ENCODE measurements at places on chromosomes 13 and 19. TPM values are rescaled to one million over a fixed set of nuclear protein-coding genes. Genes with fewer than 3 reads are reported as not detected.

DNA sequence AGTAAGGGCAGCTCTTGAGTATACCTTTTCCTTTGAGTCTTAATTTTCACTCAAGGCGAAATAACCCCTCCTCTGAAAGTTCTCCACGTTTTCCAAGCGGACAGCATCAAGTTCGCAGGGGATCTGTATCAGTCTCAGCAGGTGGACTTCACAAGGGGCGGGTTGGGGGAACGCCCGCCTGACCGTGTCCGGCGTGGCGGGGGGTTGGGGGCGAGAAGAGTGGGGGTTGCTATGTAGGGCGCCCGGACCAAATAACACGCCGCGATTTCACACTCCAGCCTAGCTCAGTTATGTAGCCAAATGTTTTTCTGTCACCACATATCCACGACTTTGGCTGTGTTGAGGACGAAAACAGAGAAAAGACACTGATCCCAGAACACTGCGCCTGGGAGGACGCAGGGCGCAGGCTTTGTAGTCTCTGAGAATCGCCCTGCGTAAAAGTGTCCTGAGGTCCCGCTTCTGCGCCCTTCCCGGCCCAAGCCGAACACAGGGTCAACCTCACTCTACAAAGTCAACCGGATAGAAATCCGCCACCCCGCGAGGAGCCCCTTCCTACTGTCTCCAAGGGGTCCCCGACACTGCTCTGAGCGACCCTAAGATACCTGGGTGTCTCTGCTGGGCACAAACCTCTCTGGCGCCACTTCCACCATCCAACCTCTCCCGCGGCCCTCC lies 524 bp downstream of the RUBCNL start:
- H3K4me3 ChIP-seq, result no peak overlapping the region
- no peaks in the 10 kb centered on the region for H3K27me3 ChIP-seq
- no peaks in the 10 kb centered on the region for H3K36me3 ChIP-seq
- no peaks in the 10 kb centered on the region for H3K4me1 ChIP-seq

- no peaks in the 10 kb centered on the region for H3K36me3 ChIP-seq
- no peak for DNase-seq
- no peaks in the 10 kb centered on the region for H3K27me3 ChIP-seq
- no peak overlapping the region for H3K27ac ChIP-seq
- no peaks in the 10 kb centered on the region for H3K4me1 ChIP-seq
These were observed 8.8 kb downstream of the SPPL2B start for GRCh38 chr19:2337329-2337707.

Gene SSC5D
- total RNA-seq, result 64.1 TPM

GRCh38 chr13:26051657-26052311 lies at the start of gene SHISA2:
TSS of gene SHISA2 (minus strand) at chr13:26052016. CDS start at chr13:26050975, 1,041 bp downstream.
- DNase-seq, result peak; percentile 75
- H3K4me3 ChIP-seq, result peak within 1 kb of the TSS; percentile 25
- H3K4me1 ChIP-seq, result no peaks in the 10 kb centered on the region
- H3K27me3 ChIP-seq, result no peaks in the 10 kb centered on the region
- no peaks in the 10 kb centered on the region for H3K36me3 ChIP-seq
- no peak within 1 kb of the TSS for H3K27ac ChIP-seq

DNA sequence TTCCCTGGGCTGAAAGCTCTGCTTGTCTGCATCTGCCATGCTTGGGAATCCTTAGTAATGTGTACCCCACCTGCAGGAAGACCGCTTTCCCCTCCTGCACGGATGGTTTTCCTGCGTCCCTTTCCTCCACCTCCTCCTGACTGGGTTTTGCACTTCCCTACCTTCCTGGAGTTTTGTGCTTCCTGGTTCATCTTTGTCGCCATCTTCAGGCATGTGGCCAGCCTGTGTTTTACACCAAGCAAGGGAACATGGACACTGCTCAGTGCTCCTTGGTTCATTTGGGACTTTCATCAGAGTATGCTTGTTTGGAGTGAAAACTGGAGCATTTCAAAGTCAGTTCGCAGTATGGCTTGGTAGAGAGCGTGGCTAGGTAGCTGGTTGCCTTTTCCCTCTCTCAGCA lies 30.7 kb downstream of the ERICH6B start:
- no peaks in the 10 kb centered on the region for H3K27me3 ChIP-seq
- H3K36me3 ChIP-seq, result no peaks in the 10 kb centered on the region
- DNase-seq, result no peak
- H3K4me3 ChIP-seq, result no peak overlapping the region
- no peaks in the 10 kb centered on the region for H3K4me1 ChIP-seq
- H3K27ac ChIP-seq, result no peak overlapping the region

DNA sequence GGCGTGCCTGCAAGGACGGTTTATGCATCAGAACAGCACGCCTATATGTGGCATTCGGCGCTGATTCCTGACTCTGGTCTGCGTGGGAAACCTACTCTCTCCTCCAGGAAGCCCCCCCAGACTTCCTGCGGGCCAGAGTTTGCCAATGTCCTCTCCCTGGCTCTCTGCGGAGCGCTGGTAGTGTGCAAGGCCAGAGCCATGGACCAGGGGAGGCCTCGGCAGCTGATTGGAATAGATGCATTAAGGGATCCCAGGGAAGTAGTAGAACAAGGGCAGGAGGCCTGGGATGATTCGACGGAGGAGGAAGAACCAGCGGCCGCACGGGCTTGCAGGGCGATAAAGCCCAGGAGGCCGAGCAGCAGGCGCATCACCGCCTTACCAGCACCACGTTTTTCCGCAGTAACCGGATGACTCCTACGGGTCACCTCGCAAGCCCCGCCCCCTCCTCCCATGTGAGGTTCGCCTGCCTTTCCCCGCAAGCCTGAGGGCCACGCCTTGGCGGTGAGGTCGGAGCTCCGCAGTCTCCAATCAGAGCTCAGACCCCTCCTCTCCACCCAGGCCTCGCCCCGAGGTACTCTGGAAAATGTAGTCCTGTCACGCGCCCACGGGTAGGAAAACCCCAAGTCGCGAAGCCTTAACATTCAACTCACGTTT lies 5.0 kb downstream of the CLEC11A start:
- no peaks in the 10 kb centered on the region for H3K36me3 ChIP-seq
- H3K4me1 ChIP-seq, result no peaks in the 10 kb centered on the region
- H3K27me3 ChIP-seq, result no peaks in the 10 kb centered on the region
- no peak overlapping the region for H3K4me3 ChIP-seq
- DNase-seq, result peak; percentile 85
- H3K27ac ChIP-seq, result no peak overlapping the region

- H3K4me1 ChIP-seq, result peaks cover 3% of the 10 kb centered on the region
- no peak overlapping the region for H3K27ac ChIP-seq
- H3K4me3 ChIP-seq, result no peak overlapping the region
- no peak for DNase-seq
- no peaks in the 10 kb centered on the region for H3K36me3 ChIP-seq
These were observed 158.7 kb downstream of the IRS2 start for GRCh38 chr13:109627649-109628048.

Gene ZFP28
- 11.3 TPM for total RNA-seq

- no peak overlapping the region for H3K27ac ChIP-seq
- H3K27me3 ChIP-seq, result no peaks in the 10 kb centered on the region
- DNase-seq, result no peak
- H3K36me3 ChIP-seq, result no peaks in the 10 kb centered on the region
- H3K4me1 ChIP-seq, result no peaks in the 10 kb centered on the region
These were observed 67.9 kb downstream of the CCDC70 start for GRCh38 chr13:51929699-51930098.

- H3K27me3 ChIP-seq, result no peaks in the 10 kb centered on the region
- H3K36me3 ChIP-seq, result no peaks in the 10 kb centered on the region
- no peak for DNase-seq
These were observed 111.0 kb downstream of the MRPL57 start for GRCh38 chr13:21287331-21287907.

DNA sequence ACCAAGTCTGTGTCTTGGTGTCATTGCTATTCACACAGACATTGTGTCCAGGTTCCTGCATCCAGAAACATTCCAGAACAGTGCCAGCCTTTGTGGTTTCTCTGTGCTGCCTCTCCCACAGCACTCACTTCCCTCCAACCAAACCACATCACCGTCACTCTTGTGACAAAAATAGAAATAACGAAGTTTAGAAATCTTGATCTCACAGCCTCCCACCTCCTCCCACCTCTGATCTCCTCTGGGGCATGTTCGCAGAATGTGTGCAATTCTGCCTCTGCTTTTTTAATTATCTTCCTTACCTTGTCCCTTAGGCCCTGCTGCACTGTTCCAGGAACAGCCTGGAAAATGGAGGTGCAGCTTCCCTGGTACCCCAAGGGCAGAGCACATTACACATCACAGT lies 8.7 kb upstream of the SERPINE3 start:
- no peaks in the 10 kb centered on the region for H3K27me3 ChIP-seq
- no peak overlapping the region for H3K27ac ChIP-seq
- no peak overlapping the region for H3K4me3 ChIP-seq
- no peak for DNase-seq

DNA sequence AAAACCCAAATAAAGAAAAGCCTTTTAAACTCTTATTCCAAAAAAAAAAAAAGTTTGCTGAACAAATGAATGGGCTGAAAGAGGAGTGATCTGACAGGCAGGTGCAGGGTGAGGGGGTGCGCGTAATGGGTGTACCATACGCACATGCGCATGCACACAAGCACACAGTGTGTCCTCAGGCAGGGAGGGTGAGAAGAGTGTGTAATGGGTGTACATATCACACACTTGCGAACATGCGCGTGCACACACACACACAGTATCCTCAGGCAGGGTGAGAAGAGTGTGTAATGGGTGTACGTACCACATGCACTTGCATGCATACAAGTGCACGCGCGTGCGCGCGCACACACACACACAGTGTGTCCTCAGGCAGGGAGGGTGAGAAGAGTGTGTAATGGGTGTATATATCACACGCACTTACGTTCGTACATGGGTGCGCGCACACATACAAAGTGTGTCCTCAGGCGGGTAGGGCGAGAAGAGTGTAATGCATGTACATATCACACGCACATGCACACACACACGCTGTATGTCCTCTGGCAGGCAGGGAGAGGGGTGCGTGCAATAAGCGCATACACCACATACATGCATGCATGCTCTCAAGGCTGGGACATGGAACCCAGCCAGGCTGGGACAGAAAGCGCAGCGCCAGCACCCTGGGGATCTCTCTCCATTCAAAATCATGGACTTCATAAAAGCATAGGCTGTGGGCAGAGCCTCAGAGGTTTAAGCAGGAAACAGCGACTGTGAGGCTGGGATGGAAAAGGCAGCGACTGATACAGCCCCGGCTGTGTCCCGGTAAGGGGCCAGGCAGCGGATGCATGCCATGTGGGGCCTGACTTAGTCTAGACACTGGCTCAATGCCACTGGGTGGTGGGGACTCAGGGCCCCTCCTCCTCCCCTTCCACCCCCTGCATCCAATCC lies 70.4 kb downstream of the CEBPG start:
- peak; percentile 17 for DNase-seq
- no peaks in the 10 kb centered on the region for H3K27me3 ChIP-seq
- H3K4me3 ChIP-seq, result no peak overlapping the region
- no peaks in the 10 kb centered on the region for H3K4me1 ChIP-seq
- no peak overlapping the region for H3K27ac ChIP-seq
- no peaks in the 10 kb centered on the region for H3K36me3 ChIP-seq

DNA sequence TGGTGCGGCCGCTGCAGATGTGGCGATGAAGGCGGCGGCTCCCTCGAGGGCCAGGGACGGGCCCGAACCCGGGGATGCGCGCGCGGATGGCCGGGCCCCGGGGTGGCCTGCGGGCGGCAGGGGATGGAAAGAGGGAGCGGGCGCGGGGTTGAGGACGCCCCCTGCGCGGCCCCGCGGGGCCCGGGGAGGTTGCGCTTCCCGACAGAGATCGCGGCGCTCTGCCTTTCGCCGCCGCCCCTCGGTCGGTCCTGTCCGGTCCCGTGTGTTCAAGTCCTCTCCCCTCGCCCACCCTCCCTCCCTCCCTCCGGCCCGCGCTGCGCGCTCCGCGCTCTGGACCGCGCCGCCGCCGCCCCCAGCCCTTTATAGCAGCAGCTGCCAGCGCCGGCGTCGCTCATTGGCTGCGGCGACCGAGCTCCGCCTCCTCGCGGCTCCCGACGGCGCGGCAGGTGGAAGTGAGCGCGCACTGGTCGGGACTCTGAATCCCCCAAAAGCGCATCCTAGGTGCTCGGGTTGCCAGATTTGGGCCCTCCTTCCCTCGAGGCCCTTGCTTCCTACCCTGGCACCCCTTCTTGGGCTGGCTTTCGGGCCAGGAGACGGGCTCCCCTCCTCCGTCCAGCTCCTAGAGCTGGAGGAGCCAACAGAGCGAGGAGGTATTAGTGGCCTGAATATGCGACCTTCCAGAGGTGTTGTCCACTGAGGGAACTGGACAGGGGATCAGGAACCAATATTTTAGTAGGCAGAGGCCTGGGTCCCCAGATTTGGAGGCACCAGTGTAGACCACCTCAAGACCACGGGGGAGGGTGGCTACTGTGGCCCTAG lies at the start of gene ELAVL3:
ELAVL3 (minus strand) TSS at position 332 of the 819 bp plus-strand sequence. CDS start 438 bp downstream, outside the sequence.
- H3K27me3 ChIP-seq, result no peaks in the 10 kb centered on the region
- H3K27ac ChIP-seq, result no peak within 1 kb of the TSS
- no peak within 1 kb of the TSS for H3K4me3 ChIP-seq

- H3K27ac ChIP-seq, result no peak overlapping the region
- no peak overlapping the region for H3K4me3 ChIP-seq
- no peaks in the 10 kb centered on the region for H3K27me3 ChIP-seq
These were observed 379.6 kb downstream of the SLITRK6 start for GRCh38 chr13:85419611-85420010.

- no peak for DNase-seq
- H3K4me3 ChIP-seq, result no peak overlapping the region
- H3K27me3 ChIP-seq, result no peaks in the 10 kb centered on the region
- H3K4me1 ChIP-seq, result no peaks in the 10 kb centered on the region
These were observed 11.0 kb upstream of the BBC3 start for GRCh38 chr19:47241919-47242577.

- H3K4me1 ChIP-seq, result no peaks in the 10 kb centered on the region
- peak; percentile 57 for DNase-seq
- H3K27me3 ChIP-seq, result no peaks in the 10 kb centered on the region
These were observed 23.3 kb upstream of the TMEM255B start for GRCh38 chr13:113735750-113736149.

DNA sequence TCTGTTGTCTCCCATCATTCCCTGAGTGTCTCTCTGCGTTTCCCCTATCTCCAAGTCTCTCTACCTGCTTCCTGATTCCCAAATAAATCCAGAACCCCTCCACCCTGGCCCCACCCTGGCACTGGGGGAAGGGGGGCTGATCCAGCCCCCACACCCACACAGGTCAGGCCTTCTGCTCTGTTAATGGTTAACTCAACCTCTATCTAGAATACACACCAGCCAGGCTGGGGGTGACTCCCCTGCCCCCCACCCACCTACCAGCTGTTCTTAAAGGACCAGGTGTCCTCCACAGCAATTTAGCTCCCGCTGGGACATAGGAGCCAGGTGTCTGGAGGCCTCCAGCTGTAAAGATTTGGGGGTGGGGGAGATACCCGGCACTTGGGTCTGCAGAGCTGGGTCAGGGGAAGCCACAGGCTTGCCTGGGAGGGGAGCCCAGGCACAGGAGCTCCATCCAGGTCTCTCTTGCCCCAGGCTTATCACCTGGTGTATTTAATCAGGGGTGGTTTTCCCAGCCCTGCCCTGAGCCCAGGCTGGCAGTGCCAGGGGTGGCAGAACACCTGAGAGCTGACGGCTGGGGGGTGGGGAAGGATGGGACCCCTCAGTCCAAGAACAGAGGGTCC lies 3.9 kb downstream of the IRF2BP1 start:
- H3K27ac ChIP-seq, result no peak overlapping the region
- no peak overlapping the region for H3K4me3 ChIP-seq
- DNase-seq, result no peak
- no peaks in the 10 kb centered on the region for H3K36me3 ChIP-seq
- H3K4me1 ChIP-seq, result no peaks in the 10 kb centered on the region
- no peaks in the 10 kb centered on the region for H3K27me3 ChIP-seq

Gene ZNF442
- total RNA-seq, result 4.5 TPM

Gene BIVM
- 30.4 TPM for total RNA-seq

Gene MRPL54
- 40.7 TPM for total RNA-seq

Gene ARRDC2
- total RNA-seq, result 40.6 TPM

Data from aorta (tissue), 5 donors.